ELR (cell line): ENCODE measurements at places on chromosomes 4 and X.

- no peak for DNase-seq
Measured at GRCh38 chr4:110124711-110125110, 73.7 kb downstream of the ELOVL6 start.

GRCh38 chrX:63918611-63919010, 133.6 kb upstream of the ARHGEF9 start:
- peak; percentile 60 for DNase-seq

- peak; percentile 4 for DNase-seq
Measured at GRCh38 chrX:2894885-2895292, 34.2 kb downstream of the ARSD start.

GRCh38 chr4:56671860-56672259, 9.2 kb downstream of the HOPX start:
- no peak for DNase-seq

DNA sequence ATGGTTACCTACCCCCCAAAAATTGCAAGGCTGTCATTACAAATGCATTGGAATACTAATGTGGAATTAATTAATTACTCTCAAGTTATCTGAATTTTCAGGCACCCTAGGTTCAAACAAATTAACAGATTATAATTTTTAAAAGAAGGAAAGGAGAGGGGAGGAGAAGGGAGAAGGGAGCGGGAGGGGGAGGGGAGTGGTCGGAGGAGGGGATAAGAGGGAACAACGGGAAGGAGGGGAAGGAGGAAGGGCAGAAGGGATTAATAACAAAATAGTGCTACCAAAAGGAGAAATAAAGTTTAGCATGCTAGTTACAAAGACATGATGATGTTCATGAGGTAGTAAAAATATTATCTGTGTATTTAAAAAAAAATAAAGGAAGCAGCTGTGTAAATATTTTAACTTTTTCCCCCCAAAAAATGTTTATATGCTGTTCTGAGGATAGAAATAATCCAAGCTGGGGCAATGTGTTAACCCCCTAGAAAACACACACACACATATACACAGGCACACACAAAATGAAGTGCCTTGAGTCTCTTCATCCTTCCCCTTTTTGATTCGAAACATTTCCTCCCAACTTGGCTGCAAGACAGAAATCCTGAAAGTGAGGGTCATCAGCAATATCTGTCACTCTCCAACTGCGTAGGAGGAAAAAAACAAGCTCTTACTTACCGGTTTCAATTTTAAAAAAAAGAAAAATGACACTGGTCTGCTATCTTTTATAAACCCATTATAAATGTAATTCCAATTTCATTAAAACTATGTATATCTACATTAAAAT, 58.8 kb downstream of the PPP3CA start:
- DNase-seq, result no peak

- DNase-seq, result no peak
Measured at GRCh38 chrX:51931566-51932150, 38.2 kb downstream of the MAGED1 start.

DNA sequence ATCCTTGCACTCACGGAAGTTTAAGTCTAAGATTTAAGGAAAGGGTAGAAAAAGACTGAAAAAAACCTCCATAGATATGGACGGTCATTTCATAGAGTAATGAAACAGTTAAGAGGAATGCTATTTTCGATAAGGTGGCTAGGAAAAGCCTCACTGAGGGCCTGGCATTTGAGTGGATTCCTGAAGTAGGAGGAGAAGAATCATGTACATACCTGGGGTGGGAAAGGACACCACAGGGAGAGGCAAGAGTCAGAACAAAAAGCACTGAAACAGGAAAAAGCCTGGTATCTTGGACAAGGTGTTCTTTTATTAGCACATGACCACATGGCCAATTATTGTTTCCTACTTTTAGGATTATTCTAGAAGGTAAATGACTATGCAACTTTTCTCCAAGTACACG, 547.2 kb upstream of the DIPK2B start:
- DNase-seq, result peak; percentile 20

GRCh38 chrX:52983321-52984000, 25.1 kb upstream of the FAM156A start:
- no peak for DNase-seq

DNA sequence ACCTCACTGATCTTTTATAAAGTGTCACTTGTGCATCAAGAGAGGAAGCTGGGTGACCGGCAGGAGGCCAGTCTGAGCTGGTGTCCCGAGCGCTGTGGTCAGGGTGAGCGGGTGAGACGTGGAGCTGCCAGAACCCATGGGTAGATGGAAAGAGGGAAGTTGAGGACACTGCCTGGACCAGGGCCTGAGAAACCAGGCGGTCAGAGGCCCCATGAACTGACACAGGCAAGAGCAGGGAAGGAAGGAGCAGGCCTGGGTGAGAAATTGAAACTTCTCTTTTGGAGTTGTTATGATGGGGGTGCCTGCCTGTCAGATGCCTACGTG, 192.6 kb downstream of the AFAP1 start:
- no peak for DNase-seq

DNA sequence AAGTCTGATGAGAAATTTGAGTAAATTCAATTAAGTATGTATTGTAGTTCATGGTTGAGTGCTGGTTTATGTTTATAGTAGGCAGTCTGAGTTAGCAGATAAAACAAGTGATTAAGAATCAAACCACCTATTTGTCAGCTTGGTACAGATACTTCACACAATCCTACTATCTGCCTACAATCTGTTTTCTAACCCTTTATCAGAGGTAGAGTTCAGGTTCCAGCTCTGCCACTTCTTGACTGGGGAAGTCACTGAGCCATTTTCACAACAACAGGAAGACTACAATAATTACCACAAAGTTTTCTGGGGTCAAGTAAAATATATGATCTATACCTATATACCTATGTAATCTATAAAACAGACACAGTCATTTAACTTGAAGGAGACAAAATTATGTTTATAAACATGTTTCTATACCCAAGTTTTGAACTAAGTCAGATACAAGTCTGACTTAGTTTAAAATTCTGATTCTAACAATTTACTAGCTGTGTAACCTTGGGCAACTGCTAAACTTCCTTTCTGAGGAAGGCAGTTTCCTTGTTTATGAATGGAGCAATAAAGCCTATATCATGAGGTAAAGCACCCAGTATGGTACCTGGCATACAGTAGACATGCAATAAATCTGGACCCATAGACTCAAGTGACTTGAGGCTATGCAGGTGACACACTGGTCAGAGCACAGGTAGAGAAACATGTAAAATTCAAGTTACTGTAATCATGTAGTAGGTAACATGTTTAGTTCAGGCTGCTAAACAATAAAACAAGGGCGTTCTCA, 37.2 kb upstream of the BDH2 start:
- DNase-seq, result no peak

GRCh38 chrX:52410439-52411394, 41.9 kb downstream of the XAGE2 start:
- no peak for DNase-seq

DNA sequence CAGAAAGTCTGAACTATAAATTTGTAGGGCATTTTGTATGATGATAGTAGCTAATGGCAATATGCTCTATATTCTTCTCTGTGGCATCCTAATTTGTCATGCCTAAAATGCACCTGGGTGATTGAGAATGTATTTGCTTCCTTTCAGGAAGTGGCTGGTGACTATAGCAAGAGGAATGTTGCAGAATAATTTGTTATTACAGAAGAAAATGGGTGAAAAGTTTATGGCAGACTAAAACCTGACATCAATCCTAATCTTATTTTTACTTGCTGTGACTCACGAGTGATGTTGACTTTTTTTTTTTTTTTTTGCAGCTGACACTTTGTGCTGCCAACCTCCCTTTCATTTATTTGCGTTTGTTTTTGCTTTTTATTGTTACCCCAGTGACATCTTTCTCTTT, 141.1 kb downstream of the MSL3 start:
- peak; percentile 71 for DNase-seq

DNA sequence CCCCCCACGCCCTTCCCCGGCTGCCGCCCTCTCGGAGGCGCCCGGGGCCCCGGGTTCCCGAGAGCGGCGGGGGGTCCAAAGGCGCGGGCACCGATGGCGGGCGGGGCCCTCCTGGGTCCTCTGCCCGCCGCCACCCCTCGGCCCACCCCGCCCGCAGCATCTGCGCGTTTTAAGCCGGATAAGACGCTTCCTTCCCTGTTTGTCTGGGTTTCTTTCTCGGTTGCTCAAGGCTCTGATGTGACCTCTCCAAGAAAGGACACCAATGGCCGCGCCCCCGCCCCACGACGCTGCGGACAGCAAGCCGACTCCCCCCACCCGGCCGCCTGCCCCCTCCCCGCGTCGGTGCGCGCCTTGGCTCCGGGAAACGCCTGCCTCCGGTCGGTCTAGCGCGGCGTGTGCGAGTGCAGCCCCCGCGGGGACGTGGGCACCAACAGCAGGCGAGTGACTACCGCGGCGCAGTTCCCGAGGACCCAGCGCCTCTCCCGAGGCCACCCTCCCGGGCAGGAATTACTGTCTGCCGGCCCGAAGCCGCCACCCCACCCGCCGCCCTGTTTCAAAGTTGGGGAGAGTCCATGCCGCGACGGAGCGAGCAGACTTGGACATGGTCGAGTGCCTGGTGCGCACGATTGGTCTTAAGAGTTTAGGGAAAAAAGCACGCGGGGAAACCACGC, 21.1 kb upstream of the HMX1 start:
- no peak for DNase-seq

- DNase-seq, result no peak
Measured at GRCh38 chr4:176054942-176055341, 10.7 kb upstream of the WDR17 start.

GRCh38 chrX:31320740-31321139, 248.9 kb upstream of the FTHL17 start:
- DNase-seq, result no peak

GRCh38 chr4:15868111-15868510, 70.4 kb downstream of the FGFBP1 start:
- peak; percentile 55 for DNase-seq

- DNase-seq, result no peak
Measured at GRCh38 chr4:157803845-157804521, 368.8 kb downstream of the GASK1B start.

GRCh38 chrX:113726466-113726865, 857.4 kb upstream of the HTR2C start:
- DNase-seq, result no peak

GRCh38 chr4:7332216-7333023, 102.3 kb downstream of the PSAPL1 start:
- DNase-seq, result peak; percentile 77

- no peak for DNase-seq
Measured at GRCh38 chr4:92175250-92175649, 128.5 kb upstream of the GRID2 start.

DNA sequence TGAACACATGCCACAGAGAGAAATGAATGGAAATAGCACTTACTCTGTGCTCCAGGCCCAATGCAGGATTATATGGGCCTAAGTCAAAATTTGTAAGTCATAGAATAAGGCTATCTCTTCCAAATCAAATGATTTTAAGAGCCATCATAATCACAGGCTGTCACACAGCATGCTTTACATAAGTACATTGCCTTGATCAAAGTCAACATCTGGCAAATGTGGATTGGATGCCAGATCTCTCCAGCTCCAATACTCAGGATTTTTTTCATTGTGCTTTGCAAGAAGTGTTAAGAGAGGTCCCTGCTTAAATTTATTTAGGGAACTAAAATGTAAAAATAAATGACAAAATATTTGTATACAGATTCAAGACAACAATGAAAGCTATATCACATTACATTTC, 299.9 kb downstream of the PRDM5 start:
- DNase-seq, result no peak

DNA sequence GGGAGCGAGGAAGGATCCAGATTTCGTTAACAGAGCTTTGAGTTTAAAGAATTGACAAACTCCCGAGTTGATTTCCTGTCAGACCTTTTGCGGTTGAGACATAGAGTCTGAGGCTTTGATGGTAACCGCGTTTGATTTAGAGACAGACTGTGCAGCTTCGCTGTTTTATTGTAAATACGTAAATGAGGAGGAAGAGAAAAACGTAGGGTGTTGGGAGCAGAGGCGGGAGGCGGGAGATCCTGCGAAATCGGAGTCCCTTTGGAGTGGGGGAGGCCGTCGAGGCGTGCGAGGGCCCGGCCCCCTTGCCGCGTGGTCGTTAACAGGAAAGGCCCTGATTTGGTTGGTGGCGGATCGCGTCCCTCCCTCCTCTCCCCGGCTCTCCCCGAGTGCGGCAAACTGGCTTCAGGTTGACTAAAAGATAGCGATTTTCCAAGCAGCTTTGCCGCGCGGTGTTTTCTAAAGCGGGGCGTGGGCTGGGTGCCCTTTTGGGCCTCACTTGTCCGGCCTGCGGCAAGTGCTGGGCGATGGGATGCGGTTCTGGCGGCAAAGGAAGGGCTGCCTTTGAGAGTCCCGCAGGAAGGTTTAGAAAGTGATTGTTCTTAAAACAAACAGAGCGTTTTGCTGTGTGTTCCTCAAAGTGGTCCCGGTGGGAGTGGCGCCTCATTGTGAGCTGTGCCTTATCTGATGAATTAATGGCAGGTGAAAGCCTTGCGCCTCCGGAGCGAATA, 857 bp downstream of the SCML1 start:
- DNase-seq, result peak; percentile 62

GRCh38 chrX:9911487-9911886, 55.7 kb upstream of the CLDN34 start:
- DNase-seq, result peak; percentile 72

GRCh38 chrX:110561034-110561433, 202.4 kb downstream of the RTL9 start:
- peak; percentile 72 for DNase-seq

DNA sequence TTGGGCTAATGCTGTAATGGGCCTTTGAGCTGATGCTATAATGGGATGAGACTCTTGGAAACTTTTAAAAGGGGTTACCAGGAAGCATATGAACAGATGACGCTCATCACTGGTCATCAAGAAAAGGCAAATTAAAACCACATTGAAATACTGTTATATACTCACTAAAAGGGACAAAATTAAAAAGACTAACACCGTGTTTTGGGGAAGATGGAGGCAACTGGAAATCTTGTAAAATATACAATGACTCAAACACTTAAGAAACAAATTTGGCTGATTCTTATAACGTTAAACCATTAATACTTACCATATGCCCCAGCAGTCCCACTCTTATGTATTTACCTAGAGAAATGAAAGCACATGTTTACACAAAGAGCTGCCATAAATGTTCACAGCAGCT, 207.2 kb upstream of the GPRIN3 start:
- no peak for DNase-seq

GRCh38 chrX:45765767-45766166, 565.1 kb upstream of the DIPK2B start:
- peak; percentile 59 for DNase-seq

DNA sequence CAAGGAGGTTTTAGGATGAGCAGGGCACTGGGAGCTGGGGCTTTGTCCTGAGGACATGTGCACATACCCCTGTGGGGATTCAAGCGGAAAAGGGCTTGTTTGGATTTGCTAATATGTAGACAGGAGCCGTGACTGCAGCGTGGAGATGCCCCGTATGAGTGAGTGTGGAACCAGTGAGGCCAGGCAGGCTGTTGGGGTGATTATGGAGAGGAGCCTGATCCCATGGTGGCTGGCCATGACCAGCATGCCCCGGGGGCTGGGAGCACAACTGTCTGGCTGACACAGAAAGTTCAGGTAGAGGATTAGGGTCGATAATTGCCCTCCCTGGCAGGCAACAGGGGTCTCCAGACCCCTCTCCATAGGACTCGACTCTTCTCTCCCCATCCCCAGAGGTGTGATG, 68.8 kb upstream of the STX18 start:
- DNase-seq, result no peak
